ENCODE measurements at places on chromosomes 11 and 22.
A peak's percentile ranks its signal among the peaks of the same experiment; 100 is the strongest.

GRCh38 chr11:85772695-85773094 is 38.2 kb downstream of the SYTL2 start:
- peak; percentile 87 for DNase-seq

GRCh38 chr11:104531075-104531474 is 367.1 kb upstream of the PDGFD start:
- DNase-seq, result no peak

DNA sequence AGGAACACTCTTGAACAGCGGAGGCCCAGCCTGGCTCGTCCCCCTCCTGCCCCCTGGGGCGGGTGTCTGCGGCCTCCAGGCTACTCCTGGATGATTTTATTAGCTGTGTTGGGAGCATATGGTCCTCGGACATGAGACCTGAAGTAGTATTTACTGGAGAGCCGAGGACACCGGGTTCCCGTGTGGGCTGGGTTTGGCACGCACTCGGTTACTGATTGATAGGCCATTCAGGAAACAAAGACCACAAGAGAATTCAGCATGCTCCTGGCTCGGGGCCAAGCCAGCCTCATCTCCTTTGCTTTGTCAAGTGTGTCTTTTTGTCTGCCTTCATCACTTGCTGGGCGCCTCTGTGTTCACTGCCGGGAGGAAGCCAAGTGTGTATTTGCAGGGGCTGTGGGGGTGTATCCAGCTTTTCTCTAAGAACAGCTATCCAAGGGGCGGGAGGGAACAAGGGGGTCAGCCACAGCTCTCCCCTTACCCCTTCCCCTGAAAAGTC is 9.7 kb downstream of the FXYD2 start:
- DNase-seq, result peak; percentile 33

GRCh38 chr11:8685820-8686219 is 3.2 kb downstream of the RPL27A start:
- DNase-seq, result no peak
